GM12865 (cell line): ENCODE measurements at places on chromosomes 6 and 20.
A peak's percentile ranks its signal among the peaks of the same experiment; 100 is the strongest.

DNA sequence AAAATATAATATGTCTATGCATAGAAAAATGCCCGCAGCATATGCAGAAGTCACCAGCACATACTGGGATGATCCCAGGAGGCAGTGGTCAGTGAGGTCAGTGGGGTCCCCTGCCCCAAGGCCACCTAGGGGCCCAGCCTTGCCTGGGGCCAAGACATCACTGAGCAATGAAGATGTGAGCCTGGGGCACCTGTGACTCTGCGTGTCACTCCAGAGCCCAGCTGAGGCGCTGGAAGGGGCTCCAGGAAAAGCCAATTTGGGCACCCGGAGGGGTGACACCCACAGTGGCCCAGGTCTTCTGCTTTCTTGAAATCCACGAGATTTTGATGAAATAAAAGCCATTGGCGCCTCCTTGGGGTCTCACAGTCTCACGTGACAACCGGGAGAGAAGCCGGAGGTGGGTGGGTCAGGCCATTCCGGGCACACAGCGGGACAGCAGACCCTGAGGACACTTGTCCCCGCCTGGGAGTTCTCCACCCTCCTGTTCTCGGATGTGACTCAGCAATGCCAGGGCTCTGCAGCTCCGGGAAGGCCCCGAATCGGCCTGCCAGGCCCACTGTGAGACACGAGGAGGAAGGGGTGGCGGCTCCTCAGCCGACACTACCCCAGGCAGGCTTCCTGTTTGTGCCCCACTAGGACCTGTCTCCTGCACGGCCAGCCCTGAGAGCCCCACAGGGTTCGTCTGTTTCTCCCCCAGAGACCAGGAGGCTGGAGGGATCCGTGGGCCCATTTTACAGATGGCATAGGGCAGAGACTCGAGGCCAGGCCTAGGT is 24.4 kb upstream of the SLCO4A1 start:
- DNase-seq = peak; percentile 71

- DNase-seq = no peak
These were observed 141.9 kb downstream of the CEBPB start for GRCh38 chr20:50332491-50332980.

- no peak for DNase-seq
These were observed 11.9 kb downstream of the TULP4 start for GRCh38 chr6:158324136-158324535.

DNA sequence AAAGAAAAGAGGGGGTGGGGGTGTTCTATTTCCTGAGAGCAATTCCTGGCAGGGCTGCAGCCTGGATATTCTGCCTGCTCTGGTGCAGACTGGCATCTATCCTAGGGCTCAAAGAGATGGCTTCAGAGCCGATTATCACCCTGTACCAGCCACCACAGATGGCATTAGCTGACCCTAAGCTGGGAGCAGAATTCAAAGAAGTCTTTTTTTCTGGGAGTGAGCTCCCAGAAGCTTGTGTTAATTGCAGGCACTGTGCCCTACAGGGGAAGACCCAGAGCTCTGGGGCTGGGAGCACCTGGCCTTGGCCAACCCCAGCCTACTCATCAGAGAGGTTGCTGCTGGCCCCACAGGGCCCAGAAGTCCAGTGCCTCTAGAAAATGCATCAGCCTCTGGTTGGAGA is 85.9 kb downstream of the PXDC1 start:
- DNase-seq = no peak

GRCh38 chr6:548517-548916 is 108.4 kb downstream of the HUS1B start:
- no peak for DNase-seq

DNA sequence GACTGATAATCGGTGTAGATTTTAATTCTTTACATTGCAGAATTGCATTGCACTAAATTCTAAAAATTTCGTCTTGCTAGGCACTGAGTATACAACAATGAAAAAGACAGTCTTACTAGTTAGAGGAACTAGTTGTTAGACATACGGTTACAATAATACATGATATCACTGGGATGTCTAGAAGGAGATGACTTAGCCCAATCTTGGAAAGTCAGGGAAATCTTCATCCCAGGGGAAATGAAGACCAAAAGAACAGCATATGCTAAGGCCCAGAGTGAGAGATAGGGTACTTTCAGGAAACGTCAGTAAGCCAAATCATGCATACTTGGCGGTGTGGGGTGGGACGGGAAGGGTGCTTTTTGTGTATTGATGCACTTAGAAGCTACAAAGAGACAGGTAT is 901 bp downstream of the CEP57L1 start:
- no peak for DNase-seq
